Left lobe of liver (tissue), 2 donors: ENCODE measurements at places on chromosomes 6 and 20. TPM values are rescaled to one million over a fixed set of nuclear protein-coding genes. Genes with fewer than 3 reads are reported as not detected.

SEL1L2 gene
- total RNA-seq: not detected

MYL9 gene
- 22.8 TPM for total RNA-seq

DNA sequence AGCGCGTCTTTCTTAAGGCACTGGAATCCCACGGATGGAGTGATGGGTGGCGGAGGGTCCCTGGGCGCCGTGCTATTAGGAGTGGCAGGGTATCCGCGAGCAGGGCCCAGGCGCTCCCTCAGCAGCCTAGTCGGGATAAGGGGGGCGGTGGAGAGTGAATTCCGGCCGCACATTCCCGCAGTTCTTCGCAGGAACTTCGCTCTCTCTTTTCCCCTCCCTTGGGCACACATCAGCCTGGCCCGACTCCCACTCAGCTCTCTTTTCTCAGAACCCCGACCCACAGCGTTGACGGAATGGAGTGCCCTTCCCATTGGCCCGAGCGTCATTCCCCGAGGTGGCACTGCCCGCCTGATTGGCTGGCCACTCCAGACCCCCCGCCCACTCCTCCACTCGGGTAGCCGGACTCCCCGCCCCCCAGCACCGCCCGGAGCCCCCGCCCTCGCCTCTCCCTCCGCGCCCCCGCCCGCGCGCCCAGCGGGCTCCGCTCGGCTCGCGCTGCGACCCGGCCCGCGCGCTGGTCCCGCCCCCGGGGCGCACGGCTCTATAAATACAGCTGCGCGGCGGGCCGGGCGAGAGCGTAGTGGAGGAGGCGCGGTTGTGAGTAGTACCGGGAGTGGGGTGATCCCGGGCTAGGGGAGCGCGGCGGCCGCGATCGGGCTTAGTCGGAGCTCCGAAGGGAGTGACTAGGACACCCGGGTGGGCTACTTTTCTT lies at the start of gene ID4:
Gene ID4 (plus strand): TSS at position 572 of the 712 bp plus-strand sequence. CDS start 385 bp downstream, outside the sequence.
- peak; percentile 69 for DNase-seq

DNA sequence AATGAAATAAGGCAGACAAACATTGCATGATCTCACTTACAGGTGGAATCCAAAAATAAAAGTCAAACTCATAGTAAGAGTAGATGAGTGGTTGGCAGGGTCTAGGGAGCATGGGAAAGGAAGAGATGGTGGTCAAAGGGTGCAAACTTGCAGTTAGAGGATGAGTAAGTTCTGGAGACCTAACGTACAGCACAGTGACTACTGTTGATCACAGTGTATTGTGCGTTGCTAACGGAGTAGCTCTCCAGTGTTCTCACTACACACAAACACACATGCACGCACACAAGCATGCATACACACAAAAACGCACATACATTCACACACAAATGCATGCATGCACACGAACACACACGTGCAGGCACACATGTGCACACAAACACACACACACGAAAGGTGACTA lies 54.9 kb downstream of the LY86 start:
- no peak for DNase-seq

GRCh38 chr20:52731093-52731492 lies 241.1 kb upstream of the TSHZ2 start:
- no peak for DNase-seq

DNA sequence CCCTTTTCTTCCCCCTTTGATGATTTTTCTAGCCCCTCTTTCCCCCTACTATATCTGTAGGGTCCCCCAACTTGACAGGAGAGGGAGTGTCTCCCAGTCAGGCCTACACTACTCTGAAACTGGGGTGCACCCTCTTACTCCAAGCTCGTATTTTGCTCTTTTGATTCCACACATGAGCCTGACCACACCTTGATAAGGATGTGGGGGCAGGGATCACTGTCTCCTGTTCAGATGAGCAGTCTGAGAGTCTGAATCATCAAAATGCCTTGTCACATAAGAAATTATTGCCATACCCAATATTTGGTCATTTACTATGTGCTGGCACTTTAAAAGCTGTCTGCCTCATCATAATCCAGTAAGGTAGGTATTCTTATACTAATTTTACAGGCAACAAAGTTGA lies 15.9 kb downstream of the PNPLA1 start:
- DNase-seq: no peak

DNA sequence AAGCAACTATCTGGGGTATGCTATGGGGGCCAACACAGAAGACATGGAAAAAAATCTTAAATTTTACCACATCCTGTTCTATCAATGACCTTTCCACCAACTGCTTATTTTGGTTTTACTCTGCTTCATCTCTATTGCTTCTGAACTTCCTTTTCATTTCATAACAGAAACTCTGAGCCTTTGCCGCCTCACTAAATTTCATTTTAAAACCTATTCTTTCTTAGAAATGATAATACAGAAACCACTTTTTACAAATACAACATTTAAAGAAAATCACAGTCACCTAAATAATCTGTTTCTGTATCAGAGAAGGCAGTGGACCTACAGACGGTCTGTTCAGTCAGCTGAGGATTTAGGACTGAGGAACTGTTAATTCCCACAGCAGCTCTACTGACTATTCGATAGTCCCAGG lies 117.5 kb downstream of the KCNQ5 start:
- DNase-seq: no peak

GRCh38 chr6:101777646-101778045 lies 384.1 kb downstream of the GRIK2 start:
- DNase-seq: no peak

GRCh38 chr6:106192824-106193223 lies 106.7 kb downstream of the PRDM1 start:
- DNase-seq: no peak

GRCh38 chr6:22145823-22146677 lies 150.8 kb downstream of the PRL start:
- DNase-seq: no peak

- DNase-seq: peak; percentile 15
Measured at GRCh38 chr20:44022464-44022863, 107.8 kb downstream of the TOX2 start.

DNA sequence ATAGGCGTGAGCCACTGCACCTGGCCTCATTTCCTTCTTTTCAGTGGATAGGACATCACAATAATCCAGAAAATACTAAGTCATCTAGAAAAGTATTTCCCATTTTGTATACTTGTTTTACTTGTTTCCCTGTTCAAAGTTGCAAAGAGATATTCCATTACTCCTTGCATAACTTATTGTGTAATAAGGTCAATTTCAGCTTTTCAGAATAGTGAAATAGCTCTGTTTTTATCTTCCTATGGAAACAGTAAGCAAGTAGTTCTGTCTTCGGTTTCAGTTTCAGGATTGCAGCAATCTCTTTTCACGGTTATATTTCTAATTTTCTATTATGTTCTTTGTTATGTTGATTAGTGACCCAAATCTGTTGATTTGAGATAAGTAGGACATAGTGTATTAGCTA lies 6.0 kb downstream of the STX11 start:
- no peak for DNase-seq

- no peak for DNase-seq
Measured at GRCh38 chr20:18252597-18253451, 35.5 kb upstream of the ZNF133 start.

MYO6 gene
- 15.3 TPM for total RNA-seq

- no peak for DNase-seq
Measured at GRCh38 chr6:98827295-98828159, 6.8 kb upstream of the POU3F2 start.

GRCh38 chr6:112180095-112180820 lies 74.1 kb downstream of the LAMA4 start:
- no peak for DNase-seq

- no peak for DNase-seq
Measured at GRCh38 chr6:107398001-107398400, 61.4 kb downstream of the PDSS2 start.

DNA sequence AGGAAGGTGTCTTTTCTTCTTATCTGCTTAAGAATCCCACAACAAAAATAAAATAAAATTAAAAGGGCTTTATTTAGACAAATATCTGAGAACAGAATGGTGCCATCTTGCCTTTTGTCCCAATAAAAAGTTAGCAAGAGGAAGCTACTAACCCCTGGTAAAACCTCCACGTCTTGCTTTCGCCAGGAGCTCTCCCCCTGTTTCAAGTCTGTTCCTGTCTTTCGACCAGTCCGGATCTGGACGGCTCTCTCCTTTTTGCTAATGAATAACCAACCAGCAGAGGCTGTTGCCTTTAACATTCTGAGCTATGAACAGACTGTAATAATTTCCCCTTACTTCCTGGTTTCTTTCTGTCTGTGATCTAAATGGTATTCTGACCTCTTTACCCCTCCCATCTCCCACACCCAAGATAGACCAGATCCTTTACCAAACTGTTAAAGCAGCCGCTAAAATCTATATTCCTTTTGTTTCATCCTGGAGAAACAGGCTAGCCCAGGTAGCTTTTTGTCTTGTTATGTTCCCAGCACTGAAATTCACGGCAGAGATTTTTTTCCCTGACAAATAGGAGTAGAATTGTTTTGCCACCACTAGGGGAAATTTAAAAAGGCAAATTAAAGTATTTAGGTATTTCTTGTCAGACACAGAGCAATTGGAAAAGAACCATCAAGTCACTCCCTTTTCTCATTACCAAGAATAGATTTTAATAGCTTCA lies at the start of gene FRK:
Gene FRK (minus strand): TSS at position 320 of the 712 bp plus-strand sequence. CDS start 580 bp downstream, outside the sequence.
- DNase-seq: peak; percentile 68

GRCh38 chr6:139841794-139842215 lies 467.4 kb upstream of the CITED2 start:
- no peak for DNase-seq
